ENCODE measurements at places on chromosomes 13 and 19. TPM values are rescaled to one million over a fixed set of nuclear protein-coding genes. Genes with fewer than 3 reads are reported as not detected.

REEP6 gene
- not detected for total RNA-seq

DNA sequence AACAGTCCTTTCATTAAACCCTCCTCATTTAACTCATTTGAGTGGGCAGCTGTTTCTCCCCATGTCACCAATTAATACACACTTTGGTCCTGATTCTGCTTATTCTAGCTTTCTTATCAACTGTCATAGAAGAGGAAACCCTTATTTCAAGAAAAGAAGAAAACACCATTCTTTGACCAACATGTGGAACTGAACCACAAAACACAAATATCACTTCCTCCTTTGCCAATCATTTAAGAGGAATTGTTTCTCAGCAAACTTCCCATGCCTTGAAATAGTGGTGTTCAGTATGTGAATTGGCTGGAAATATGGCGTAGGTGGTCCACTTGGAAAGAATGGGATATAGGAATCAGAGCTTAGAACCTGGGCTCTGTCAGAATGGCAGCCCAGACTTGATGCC lies 20.4 kb downstream of the MBD3L2B start:
- no peak for DNase-seq

GRCh38 chr19:5591476-5591875 lies 23.7 kb upstream of the TINCR start:
- no peak for DNase-seq

CCL25 gene
- 5.1 TPM for total RNA-seq

DNA sequence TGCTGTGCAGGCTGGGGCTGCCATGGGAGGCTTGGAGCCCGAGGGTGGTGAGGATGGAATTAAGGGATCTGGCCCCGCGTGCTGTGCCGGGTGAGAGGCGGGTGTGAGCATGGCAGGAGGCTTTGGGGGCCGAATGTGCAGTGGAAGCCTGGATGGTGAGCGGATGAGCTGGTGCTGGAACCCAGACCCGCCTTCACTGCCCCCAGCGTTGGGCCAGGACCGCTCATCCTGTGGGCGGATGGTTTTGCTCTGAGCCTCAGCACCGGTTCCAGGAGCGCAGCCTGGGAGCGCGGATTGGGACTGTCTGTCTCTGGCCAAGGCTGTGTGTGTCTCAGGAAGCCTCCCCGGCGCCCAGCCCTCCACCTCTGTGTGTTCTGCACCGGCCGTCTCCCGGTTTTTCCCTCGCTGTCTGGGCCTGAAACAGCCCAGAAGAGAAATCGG lies 16.7 kb downstream of the KDM4B start:
- no peak for DNase-seq

Measured in stomach (tissue), 19 donors.